ENCODE measurements at places on chromosomes 7 and 10.

DNA sequence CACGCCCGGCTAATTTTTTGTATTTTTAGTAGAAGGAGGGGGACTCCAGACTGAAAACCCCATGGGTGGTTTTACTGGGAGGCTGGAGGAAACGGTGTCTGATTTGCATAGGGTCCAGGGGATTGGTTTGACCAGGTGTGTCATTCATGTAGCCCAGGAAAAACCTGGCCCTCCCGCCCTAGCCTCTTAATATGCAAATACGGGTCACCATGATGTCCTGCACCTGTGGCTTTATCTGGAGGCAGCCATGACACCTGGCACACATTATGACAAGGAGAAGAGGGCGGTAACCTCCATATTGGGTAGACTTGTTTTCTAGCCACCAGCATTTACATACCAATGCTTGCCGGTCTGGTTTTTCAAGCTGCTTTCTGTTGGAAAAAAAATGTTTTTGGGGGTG, 68.0 kb downstream of the TRIL start:
- DNase-seq = no peak

DNA sequence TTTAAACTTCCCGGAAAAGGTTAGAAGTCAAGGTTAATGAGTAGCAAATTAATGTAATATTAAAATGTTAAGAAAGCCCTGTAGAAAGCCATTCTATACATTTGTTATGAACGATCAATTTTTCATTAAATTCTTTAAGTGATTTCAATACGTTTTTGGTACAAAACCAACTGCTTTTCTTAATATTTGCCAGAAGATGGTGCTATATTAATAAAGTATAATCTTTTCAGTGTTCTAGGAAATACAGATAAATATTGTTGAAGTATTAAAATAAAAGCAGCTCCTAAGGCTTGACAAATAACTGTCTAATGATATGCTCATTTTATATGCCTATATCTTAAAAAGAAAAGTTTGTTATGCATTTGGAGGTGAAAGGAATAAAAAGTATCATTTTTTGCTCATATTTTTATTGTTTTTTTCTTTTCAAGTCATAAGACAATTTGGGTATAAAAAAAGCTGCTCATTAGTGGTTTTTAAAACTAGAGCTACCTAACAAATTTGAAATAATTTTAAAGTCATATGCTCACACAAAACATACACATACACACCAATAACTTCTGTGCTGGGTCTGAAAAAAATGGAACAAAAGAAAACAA, 130.3 kb upstream of the POT1 start:
- DNase-seq = peak; percentile 0

DNA sequence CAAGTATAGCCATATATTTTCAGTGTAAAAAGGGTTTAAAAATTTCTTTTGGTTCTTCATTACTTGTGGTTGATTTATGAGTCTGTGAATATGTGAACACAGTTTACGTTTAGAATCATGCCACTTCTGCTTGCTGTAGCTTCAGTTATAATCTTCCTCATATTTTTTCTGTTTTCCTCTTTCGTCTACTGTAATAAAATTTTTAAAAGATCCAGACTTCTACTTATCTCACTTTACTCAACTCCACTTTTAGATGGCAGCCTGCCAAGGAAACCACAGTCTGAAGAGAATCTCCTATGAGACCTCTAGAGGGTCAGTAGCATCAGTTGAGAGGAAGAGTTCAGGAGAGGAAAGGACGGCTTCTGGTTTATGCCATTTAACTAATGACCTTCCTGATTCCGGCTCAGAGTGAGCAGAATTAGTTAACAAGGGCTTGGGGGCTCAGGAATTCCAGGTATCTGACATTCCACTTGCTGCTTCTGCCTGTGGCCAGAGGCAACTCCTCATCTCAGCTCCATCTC, 21.4 kb downstream of the CREB5 start:
- DNase-seq = no peak

- no peak for DNase-seq
Measured at GRCh38 chr10:117518246-117518645, 24.3 kb upstream of the EMX2 start.

DNA sequence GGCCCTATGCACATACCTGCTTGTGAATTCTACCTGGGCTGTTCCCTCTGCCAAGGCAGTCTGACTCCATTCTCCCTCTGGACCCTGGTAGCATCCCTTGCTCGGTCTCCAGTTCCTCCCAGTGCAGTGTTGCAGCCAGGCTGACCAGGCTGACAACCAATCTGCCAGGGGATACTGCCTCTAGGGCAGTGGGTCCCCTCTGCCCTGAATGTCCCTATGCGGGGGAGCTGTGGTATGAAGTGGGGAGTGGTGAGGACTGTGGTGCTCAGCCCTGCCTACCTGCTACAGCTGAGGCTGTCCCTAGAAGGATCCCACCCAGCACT, 48.0 kb upstream of the CAMK2B start:
- DNase-seq = no peak

GRCh38 chr7:159010411-159010810, 134.3 kb downstream of the VIPR2 start:
- DNase-seq = no peak

- no peak for DNase-seq
Measured at GRCh38 chr10:7102557-7103349, 308.1 kb downstream of the SFMBT2 start.

DNA sequence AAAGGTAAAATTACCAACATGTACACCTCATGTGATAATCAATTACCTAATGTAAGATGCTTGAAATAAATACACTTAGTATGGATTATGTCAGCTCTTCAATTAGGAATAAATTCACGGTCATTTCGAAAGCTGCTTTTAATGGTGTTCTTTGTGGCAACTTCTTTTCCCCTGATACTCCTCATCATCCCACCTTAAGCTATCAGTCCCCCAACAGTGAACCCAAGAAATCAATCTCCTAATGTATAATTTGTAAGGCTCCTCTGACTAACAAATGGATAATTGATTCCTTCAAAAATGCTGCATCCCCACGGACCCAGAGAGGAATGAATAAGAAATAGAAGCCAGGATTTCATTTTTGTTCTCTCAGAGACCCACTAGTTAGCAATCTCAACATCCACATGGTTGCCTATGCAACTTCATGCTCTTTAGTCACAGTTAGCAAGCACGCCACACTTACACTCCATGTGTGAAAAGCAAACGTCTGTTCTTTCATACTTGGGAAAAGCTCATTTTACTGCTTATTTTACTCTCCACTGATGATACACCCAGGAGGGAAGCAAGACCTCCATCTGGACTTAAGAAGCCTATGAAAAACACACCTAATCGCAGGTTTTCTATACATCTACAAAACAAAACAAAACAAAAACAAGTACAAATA, 70.1 kb downstream of the VPS41 start:
- DNase-seq = no peak

DNA sequence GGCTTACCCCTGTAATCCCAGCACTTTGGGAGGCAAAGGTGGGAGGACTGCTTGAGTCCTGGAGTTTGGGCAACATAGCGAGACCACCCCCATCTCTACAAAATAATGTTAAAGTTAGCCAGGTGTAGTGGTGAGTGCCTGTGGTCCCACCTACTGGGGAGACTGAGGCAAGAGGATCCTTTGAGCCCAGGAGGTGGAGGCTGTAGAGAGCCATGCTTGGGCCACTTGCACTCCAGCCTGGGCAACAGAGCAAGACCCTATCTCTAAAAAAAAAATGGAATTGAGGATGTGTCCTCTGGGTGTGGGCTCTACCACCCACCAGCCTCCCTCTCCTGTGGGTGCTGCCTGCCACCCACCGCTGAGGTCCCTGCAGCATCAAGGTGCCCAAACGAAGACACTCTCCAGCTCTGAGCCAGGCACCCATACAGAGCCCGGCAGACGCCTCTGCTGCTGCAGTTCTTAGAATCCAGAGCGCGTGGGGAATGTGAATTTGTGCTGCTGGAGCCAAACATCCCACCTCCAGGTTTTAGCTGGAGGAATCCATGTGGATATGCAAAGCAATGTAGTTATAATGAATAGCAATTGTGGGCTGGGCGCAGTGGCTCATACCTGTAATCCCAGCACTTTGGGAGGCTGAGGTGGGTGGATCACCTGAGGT, 176.0 kb upstream of the TNRC18 start:
- DNase-seq = no peak

DNA sequence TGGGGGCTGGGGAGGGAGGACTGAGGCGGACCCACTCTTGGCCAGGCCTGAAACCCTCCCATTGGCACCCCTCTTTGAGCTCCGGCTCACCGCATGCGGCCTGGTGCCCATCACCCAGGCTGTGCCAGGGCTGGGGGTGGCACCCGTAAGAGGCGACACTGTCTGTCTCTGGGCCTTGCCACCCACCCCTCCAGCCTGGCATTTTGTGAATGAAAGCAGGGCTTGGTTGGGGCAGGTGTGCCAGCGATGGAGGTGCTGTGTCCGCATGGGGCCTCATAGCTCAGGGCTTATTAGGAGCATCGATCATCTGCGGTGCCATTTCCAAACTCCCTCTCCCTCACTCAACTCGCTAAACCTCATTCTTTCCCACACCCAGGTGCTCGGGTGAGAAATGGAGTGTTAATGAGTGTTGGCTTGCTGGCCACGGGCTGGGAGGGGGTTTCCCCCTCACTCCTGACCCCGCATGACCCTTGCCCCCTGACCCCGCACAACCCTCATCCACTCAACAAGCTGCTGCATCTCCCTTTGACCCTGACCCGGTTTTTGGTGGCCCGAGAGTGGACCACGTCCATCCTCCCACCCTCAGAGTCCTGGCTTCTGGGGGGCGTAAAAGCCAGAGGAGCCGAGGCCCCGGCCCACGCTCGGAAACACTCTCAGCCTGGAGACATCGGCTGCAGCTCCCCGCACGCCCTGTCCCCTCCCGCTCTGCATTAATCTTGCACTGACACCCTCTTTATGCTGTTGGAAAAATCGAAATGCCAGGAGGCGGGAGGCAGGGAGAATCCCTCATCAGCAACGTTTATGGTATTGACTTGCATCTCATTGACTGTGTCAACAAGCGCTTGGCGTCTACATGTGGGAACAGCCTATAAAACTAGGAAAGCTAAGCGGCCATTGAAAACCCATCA, 161.2 kb downstream of the DNAJB6 start:
- no peak for DNase-seq

DNA sequence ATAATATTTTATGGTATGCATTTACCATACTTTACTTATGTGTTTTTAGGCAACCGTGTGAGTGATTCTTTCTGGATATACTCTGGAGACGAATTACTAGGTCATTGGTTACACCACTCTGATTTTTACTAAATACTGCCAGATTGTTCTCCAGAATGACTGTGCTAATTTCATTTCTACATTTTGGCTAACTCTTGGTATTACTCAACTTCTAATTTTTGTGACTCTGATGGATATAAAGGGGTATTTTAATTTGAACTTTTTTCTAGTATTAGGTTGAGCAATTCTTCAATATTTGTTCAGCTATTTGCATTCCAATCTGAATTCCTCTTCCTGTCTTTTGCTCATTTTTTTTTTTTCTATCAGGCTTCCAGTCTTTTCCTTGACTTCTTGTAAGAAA, 223.6 kb downstream of the MDFIC start:
- peak; percentile 92 for DNase-seq

DNA sequence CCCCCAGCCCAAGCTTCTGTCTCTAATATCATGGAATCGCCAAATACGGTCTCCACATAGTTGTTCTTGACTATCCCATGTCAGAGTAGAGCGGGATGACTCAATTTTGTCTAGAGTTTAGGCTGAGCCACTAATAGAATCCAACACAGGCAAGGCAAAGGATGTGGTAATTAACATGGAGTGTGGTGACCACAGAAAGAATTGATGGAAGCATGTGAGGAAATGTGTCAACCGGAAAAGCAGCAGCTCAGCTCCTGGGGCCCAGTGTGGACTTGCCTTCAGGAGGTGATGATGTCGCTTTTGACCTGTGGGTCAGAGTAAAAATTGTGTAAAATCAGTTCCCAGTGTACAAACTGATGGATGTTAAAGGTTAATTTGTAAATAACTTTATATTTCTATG, 139.3 kb upstream of the KLF6 start:
- peak; percentile 88 for DNase-seq

GRCh38 chr10:121070275-121071070, 219.3 kb downstream of the WDR11 start:
- no peak for DNase-seq

DNA sequence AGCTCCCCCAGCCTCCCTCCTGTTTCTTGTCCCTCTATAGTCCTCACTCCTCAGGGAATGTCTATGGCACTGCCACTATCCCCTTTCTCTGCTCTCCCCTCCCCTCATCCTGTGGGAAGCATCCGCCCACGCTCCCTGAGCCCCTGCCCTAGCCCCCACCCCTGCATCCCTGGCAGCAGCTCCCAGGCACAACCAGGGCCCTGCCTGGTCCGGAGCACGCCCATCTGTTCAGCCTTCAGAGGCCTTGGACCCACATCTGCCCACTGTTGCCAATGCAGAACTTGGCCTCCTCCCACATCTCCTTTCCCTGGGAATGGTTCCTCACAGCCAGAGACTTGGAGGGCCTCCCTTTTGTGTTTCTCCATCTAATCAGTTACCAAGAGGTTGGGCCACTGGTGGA, 20.4 kb upstream of the TBRG4 start:
- DNase-seq = no peak

DNA sequence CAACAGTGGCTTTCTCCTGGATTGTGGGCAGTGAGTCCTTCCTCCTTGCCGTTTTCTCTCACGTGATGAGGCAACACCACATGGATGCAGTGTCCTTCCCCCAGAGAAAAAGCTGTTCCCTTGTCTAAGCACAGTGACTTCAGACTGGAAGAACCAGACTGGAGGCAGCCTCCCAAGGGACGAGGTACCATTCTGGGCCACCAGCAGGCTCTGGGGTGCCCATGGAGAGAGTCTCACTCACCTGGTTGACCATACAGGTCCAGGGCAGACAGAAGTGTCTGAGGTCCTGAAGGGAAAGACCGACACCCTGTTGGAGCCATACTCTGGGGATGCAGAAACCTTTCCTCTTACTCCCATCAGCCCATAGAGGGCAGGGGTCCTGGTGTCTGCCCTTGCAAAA, 69.2 kb upstream of the DOCK1 start:
- DNase-seq = no peak

DNA sequence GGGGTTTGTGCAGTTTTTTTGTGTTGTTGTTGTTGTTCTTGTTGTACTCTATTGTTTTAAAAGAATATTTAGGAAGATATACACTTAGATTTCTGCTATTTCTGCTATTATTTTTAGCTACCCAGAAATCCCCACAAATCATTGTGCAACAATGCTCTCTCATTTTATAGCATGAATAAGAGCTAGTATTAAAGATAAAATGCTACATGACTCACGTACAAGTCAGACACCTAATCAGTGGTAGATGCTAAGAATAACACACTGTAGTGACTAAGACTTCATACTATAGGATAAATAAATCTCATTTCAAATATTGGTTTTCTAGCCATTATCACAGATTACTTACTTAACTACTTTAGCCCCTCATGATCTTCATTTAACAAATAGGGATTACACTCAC, 920.5 kb downstream of the KCNMA1 start:
- DNase-seq = peak; percentile 49

GRCh38 chr7:66409493-66409892, 204.4 kb downstream of the TPST1 start:
- no peak for DNase-seq

GRCh38 chr7:90663176-90663575, 67.1 kb downstream of the CDK14 start:
- DNase-seq = no peak
